ENCODE measurements at places on chromosomes 5 and 9.

GRCh38 chr9:107484117-107484723, 5.3 kb downstream of the KLF4 start:
- DNase-seq = no peak

GRCh38 chr9:124366476-124367220, 48.6 kb downstream of the PSMB7 start:
- peak; percentile 52 for DNase-seq

- DNase-seq = no peak
Measured at GRCh38 chr9:14209399-14210345, 104.3 kb downstream of the NFIB start.

DNA sequence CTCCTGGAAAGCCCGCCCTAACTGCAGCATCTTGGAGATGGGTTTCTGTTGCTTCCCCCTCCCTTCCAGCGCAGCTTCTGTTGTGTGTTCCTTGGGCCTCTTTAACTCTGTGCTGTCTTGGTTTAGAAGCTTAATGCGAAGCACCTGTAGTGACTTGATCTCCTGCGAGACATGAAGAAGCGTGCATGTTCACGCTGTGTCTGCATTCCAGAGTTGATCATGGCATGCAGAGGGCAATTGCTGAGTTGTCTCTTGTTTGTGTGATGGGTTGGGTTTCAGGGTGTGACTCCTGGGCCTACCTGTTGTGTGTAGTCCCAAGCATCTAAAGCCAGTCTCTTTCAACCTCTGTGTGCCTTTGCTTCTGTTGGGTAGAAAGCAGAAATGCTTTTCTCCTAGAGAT, 155.6 kb downstream of the SMARCA2 start:
- DNase-seq = peak; percentile 97

DNA sequence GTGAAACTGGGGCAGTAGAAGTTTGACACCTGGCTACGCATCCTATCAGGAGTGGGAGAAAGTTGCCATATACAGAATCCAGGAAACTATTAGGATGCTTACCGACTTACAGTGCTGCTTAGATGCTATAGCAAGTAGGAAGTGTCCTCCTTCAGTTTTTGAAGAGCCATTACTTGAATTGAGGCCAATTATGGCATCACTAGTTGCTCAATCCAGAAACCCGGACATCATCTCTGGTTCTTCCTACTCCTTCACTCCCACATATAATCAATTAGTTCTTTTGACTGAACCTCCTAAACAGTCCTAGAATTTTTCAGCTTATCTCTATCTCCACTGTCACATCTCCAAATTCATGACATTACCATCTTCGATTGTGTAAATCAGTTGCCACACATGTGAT, 41.8 kb upstream of the UGCG start:
- DNase-seq = no peak

DNA sequence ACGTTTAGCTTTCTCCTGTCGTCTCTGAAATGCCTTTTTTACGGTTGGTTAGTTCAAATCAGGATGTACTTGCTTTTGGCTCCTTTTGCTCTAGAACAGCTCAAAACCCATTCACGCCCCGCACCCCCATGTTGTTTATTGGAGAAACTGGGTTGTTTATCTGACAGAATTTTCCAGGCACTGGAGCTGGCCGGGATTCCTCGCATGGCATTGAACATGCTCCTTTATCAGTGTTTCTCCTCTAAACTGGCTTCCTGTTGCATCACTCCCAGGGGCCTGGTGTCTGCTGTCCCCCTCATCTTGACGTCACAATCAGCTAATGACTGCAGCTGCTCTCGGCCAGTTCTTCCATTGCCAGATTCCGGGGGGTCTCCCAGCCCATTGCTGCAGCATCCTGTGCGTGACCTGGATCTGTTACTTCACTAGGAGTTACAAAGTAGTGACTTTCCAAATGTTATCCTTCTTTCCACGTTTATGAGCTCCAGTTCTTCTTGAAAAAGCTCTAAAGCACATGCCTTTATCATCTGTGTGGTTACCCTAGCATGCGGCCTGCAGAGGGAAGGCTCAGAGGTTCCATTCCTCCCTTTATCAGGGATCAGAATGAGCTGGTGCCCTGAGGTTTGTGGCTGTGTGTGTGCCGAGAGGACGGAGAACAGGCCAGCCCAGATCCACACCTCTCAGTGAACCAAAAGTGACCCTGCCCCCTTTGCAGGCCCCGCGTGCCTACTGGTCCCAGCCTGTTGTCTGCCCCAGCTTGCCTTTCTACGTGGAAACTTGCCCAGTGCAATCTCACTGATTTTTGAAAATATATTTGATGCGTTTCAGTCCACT, 27.5 kb downstream of the FAM163B start:
- no peak for DNase-seq

DNA sequence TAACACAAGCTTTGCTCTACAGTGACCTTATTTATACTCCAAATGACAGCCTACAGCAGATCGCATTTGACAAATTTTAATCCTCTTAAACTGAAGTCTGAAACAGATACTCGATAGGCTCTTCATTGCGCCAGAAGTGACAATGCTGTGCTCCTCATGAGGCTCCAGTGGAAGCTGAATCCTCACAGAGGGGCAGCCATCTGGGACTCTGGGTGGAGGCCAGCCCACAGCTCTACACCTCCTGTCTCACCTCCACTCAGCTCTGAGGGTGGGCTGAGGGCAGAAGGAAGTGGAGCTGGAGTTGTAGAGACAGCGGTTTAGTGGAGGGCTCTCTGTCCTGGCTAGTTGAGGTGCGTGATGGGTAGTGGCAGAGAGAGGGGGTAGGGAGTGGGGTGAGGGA, 283.3 kb upstream of the ANKRD55 start:
- no peak for DNase-seq

GRCh38 chr9:5043381-5043780, 58.3 kb downstream of the JAK2 start:
- DNase-seq = no peak

- DNase-seq = no peak
Measured at GRCh38 chr5:27465140-27465539, 426.8 kb upstream of the CDH9 start.

DNA sequence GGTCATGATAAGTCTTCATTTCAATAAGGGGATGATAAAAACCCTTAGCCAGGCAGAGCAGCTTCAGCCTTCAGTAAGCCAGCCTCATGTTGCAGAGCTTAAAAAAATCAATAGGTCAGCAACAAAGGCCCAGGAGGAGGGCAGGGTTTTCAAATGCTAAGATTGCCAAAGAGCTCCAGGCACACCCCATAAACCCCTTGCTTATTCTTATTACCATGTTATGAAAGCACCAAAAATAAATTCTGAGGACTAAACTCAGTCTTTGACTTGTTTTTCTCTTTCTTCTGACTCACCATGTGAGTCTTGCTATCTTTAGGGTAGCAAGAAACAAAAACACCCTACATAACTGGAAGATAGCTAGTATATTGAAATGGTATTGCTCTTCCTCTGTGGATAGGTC, 317.1 kb downstream of the KCTD16 start:
- DNase-seq = no peak

DNA sequence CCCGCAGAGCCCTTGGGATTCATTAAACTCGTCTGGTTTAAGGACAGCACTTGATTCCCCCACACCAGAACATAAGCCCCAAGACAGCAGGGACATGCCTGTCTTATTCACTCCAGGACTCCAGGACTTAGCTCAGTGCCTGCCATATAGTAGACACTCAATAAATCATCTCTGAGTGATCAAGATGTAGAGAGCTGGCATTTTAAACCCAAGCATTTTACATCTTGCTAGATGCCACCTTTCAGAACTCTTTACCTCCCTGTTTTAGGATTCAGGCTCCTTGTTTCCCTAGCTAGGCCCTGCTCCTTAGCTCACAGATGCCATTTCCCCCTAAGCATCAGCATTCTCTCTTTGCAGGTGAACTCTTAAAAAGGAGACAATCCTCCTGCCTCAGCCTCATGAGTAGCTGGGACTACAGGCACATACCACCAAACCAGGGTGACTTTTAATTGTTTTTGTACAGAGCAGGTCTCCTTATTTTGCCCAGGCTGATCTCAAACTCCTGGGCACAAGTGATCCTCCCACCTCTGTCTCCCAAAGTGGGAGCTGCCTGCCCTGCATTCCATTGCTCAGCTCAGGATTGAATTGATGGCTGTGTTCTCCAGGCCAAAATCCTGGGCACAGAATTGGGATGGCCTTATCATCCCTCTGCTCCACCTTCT, 32.0 kb upstream of the CPEB4 start:
- DNase-seq = no peak

GRCh38 chr9:79639354-79639753, 67.6 kb downstream of the TLE4 start:
- peak; percentile 63 for DNase-seq

GRCh38 chr9:5630081-5630507, 1.2 kb downstream of the RIC1 start:
- no peak for DNase-seq

DNA sequence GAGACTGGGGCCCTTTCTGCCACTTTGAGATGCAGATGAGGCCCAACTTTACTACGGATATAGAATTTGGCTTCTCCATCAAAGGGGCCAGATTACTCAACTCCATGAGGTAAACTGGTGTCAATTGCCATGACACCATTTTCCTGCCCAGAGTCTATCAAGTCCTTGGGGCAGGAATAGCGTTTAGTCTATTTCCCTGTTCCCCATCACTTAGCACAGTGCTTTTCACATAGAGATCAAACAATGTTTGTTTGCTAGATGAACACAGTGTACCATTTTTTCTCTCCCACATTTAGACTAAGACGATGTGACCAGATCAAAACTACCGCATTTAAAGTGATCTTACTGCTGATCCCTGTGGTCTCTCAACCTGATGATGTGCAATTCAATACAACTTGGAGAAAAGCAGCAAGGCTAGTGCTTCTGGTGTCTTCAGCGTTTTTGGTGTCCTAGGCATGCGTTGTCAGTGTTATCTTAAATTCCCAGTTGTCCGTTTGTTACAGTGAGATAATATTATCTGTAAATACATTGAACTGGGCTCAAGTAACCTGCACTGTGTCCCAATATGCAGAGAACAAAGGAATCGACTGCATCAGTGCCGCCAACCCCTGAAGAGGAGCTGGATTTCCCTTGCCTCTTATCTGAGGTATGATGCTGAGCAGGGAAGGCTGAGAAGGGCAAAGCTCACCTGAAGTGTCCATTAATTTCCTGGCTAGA, 446.2 kb downstream of the PLK2 start:
- DNase-seq = no peak

- DNase-seq = peak; percentile 77
Measured at GRCh38 chr5:153573326-153574033, 83.0 kb downstream of the GRIA1 start.

DNA sequence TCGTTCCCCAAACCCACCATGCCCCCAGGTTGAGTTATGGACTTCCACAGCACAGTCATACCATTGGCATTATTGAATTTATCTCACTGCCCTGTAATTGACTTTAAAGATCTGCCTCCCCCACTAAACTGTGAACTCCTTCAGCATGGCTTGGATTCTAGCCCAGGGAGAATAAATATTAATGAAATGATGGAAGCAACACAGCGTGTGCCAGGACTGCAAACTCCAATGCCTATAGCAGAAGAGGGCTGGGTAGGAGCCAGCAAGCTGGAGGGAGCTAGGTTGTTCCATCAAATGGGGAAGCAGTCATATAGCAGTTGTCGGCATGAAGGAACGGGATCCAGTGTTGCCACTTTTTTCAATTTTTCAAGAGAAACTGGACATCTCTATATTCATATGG, 69.0 kb upstream of the MSX2 start:
- no peak for DNase-seq

DNA sequence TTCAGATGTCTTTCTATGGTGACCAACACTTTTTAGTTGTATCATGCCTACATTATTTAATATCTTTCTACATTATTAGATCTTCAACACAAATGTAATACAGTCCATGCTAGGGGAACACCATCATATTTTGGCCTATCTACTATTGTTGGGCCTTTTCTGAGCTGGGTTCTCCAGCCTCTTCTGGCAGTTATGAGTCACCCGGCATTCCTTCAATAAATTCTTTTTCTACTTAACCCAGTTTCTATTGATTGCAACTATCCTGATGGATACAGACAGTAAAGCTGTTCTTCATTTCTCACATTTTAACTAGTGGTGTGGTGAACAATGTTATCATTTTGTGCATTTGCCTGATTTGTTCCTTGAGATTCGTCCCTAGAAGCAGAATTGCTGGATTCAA, 529.3 kb downstream of the BNC2 start:
- DNase-seq = no peak

- peak; percentile 94 for DNase-seq
Measured at GRCh38 chr9:125632321-125633115, 74.5 kb downstream of the MAPKAP1 start.

DNA sequence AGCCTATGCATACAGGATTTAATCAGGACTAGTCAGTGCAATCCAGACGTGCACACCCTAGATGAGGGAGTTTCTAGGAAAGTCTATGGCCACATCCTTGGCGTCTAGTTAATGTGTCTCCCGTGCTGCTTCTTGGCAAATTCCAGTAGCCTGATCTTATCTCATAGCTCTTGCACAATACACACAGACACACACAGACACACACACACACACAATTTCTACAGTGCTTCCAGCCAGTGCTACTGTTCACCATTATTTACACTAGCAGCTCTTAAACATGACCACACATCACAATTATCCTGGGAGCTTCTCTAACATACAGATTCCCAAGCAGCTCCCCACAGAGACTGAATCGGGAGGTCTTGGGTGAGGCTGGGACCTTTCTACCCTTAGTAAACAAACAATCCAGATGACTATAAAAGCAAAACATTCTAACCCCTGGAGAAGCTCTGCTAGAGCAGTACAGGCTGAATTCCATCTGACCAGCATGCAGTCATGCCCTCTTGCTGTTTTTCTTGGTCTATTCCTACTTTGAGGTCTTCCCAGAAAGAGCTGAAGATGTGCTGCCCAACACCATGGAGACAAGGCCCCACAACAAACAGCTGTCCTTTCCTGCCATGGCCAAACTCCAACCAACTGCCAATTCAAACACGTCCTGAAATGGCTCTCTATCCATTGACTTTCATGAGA, 236.6 kb downstream of the DEPDC1B start:
- DNase-seq = no peak

GRCh38 chr9:102796244-102796643, 198.9 kb upstream of the CYLC2 start:
- DNase-seq = no peak

DNA sequence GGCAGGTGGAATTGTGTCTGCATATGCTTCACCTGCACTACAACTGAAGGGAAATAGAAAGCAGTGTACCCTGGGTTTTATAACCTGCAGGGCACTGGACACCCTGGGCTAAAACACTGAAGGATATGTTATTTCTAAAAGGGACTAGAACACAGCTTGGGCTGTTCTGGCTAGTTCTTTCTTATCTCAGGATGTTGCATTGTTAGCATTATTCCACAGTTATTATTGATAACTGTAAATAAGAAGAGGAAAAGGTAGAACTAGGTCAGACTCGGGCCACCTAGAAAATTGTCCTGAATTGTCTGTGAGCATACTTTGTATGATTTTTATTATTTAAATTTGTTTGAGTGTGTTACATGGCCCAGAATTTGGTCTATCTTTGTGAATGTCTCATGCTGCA, 493.9 kb upstream of the CDH9 start:
- no peak for DNase-seq

- no peak for DNase-seq
Measured at GRCh38 chr5:146448783-146449519, 1.8 kb downstream of the TCERG1 start.

GRCh38 chr9:7394002-7394774, 405.4 kb downstream of the DMAC1 start:
- DNase-seq = no peak
